ENCODE measurements at places on chromosomes 13 and 19. TPM values are rescaled to one million over a fixed set of nuclear protein-coding genes. Genes with fewer than 3 reads are reported as not detected.

- no peak for DNase-seq
Measured at GRCh38 chr19:48512504-48513288, 1.1 kb upstream of the LMTK3 start.

The ADPRHL1 gene
- total RNA-seq = 26.2 TPM

- no peak for DNase-seq
Measured at GRCh38 chr13:84653915-84654534, 771.8 kb upstream of the SLITRK1 start.

DNA sequence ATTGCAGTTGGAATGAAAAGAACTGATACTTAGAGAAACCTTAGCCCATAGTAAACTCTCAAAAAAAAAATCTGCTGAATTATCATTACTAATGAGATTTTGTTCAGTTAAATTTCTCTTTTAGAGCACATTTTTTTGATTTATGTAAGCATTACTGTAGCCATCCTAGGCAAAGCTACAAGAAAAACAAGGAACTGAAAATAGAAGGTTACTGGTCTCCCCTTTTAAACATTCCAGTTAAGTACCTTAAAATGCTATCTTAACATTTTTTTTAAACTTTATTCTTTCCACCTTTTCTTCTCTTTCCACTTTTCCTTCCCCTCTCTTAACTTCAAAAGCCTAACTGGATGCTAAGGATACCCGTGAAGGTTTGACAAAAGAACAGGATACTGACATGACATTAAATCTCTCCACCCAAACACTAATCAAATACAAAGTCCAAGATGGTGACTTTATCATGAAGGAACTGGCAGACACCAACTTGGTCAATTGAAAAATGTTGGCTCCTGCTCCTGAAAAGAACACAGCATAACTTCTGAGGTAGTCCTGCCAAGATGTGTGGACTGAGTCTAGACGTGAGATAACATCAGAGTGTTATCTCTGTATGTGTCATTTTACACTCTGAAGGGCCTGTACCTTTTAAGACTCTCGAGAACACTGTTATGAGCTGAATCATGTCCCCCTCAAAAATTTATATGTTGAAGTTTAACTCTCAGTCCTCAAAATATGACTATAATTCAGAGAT lies 29.5 kb upstream of the SACS start:
- no peak for DNase-seq

The CD37 gene
- total RNA-seq = 22.4 TPM

GRCh38 chr13:50645092-50645491 lies 198.4 kb downstream of the DLEU7 start:
- no peak for DNase-seq

GRCh38 chr19:571566-571974 lies 826 bp upstream of the BSG start:
- DNase-seq = no peak

The PRKCG gene
- not detected for total RNA-seq

DNA sequence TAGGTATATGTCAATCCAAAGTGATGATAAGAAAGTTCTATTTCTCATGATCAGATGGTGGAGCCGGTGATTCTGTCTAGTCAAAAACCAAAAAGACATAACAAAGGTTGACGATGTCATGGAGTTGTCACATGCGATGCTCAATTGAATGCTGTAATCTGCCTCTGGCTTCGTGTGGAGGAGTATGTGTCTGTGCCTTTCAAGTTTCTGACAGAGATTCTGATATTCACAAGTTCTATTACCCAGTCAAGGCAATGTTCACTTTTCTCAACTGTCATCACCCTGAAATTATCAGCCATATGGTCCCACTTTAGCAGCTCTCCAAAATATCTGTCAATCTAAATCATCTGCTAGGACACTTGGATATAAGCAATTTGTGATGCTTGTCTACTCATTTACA lies 367.6 kb upstream of the PRR20A start:
- DNase-seq = no peak

GRCh38 chr13:103187721-103188156 lies 121.5 kb upstream of the SLC10A2 start:
- DNase-seq = no peak

The ZNF763 gene
- 5.4 TPM for total RNA-seq

Data from esophagus muscularis mucosa (tissue), 4 donors.